ENCODE measurements at places on chromosomes 4 and X.

- no peak for DNase-seq
Measured at GRCh38 chr4:111454961-111455360, 690.3 kb upstream of the FAM241A start.

DNA sequence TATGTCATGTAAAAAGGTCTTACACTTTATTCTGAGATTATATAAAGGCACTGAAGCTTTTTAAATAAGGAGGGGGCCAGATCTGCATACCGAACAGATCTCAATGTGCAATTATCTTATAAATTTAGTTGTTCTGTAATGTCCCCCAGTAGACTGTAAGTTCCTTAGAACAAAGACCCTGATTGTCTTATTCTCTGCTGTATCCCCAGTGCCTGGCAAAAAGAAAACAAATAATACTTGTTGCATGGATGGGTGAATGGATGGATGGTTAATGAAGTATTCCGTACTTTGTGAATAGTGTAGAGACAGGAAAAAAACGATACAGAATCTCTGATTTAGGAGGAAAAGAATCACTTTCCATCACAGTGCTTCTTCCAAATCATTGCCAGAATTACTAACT, 141.5 kb downstream of the CHM start:
- DNase-seq: no peak

GRCh38 chrX:17081968-17082367, 135.5 kb downstream of the REPS2 start:
- no peak for DNase-seq

DNA sequence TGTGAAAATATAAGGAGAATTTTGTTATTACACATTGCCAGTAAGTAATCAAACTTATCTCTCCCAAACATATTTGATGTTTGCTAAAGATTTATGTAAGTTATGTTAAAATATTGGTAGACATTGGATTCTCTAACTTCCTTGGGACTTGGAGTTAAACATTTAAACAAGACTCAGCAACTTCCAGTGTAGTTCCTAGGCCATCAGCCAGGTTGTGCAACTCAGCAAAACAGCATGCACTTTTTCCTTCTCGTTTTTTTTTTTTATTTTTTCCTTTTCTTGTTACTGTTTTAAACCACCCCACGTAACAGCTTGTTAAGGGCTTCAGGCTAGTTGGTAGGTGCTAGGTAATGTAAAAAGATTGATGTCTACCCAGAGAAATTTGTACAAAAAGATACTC, 510.4 kb downstream of the ANKRD50 start:
- no peak for DNase-seq
